ENCODE measurements at places on chromosomes 12 and 14.

- DNase-seq = no peak
Measured at GRCh38 chr14:50067723-50068495, 48.5 kb downstream of the VCPKMT start.

- DNase-seq = no peak
Measured at GRCh38 chr14:89429199-89430181, 12.5 kb upstream of the FOXN3 start.

- no peak for DNase-seq
Measured at GRCh38 chr12:22121224-22121623, 75.2 kb downstream of the CMAS start.

DNA sequence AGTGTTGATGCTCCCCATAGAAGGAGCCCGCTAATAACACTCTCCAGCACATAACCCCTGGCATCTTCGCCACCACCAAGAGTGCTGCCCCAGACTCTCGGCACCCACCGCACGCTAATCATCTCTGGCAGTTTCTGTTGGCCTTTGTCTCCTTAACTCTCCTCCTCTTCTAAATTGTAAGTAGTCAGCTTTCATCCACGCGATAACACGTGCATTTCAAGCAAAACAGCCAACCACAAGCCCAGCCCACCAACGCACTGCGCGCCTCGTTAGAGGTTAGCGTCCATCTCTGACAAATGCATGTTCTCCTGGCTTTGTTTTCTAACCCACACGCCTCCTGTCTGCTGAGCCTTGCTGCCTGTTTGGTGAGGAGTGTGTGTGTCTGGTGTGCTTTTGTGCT, 61.1 kb upstream of the RIN3 start:
- no peak for DNase-seq

Data from inflammatory macrophage treated with lipopolysaccharide for 4 hours (primary cell).